ENCODE measurements at places on chromosomes 5 and 9.

DNA sequence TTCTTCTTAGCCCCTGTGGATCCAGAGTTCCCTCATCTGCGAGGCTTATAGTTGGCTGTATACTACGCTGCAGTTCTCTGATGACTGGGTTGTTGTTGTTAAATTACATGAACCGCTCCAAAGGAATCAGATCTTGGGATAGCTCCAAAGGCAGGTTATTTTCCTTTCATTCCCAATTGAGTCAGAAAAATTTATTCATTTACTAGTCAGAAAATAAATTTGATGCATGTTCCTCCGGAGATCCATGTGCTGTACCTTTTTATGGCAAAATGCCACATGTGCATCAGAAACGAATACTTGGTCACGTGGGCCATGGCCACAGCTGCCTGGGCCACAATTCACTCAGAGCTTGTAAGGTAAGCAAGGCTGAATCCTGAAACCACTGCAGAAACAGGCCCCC is 304.0 kb downstream of the NR2F1-AS1 start:
- DNase-seq: no peak

GRCh38 chr9:128372188-128372641 is 1.0 kb downstream of the URM1 start:
- no peak for DNase-seq

- no peak for DNase-seq
Measured at GRCh38 chr9:113954591-113954990, 78.5 kb downstream of the ZNF618 start.

DNA sequence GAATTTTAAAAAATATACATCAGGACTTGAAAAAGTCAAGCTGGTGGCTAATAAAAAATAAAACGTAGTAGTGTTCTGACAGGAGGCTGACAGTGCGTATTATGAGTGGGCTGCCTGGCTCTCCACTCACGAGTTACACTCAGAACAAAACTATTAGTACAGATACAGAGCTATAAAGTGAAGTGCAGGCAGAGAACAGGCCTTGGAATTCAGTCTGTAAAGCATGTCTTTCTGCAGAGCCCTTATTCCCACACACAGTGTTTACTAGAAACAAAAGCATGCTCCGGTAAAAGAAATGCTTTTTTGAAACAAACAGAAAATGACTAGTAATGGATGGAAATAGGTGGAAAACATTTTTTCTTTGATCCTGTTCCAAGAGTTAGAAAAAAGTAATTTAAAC is 334.7 kb downstream of the DIRAS2 start:
- no peak for DNase-seq

GRCh38 chr9:136763649-136764035 is 676 bp downstream of the LCN15 start:
- DNase-seq: no peak

DNA sequence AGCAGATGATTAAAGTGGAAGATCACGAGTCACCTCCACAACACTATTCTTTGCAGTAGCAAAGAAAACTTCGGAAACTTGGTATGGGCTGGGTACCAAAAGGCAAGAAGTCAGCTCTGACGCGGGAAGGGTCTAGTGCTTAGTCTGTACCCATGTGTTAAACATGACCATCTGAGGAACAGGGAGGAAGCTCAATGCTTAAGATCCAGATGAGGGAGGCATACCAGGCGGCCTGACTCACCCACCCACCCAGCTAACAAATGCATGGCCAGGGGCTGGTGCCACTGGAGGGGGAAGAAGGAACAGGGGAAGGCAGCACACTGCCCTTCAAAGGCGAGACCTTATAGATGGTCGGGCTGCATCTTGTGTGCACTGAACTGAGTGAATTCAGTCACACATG is 41.8 kb downstream of the CAMSAP1 start:
- DNase-seq: no peak
